ENCODE measurements at places on chromosomes 6 and 20.
A peak's percentile ranks its signal among the peaks of the same experiment; 100 is the strongest.

DNA sequence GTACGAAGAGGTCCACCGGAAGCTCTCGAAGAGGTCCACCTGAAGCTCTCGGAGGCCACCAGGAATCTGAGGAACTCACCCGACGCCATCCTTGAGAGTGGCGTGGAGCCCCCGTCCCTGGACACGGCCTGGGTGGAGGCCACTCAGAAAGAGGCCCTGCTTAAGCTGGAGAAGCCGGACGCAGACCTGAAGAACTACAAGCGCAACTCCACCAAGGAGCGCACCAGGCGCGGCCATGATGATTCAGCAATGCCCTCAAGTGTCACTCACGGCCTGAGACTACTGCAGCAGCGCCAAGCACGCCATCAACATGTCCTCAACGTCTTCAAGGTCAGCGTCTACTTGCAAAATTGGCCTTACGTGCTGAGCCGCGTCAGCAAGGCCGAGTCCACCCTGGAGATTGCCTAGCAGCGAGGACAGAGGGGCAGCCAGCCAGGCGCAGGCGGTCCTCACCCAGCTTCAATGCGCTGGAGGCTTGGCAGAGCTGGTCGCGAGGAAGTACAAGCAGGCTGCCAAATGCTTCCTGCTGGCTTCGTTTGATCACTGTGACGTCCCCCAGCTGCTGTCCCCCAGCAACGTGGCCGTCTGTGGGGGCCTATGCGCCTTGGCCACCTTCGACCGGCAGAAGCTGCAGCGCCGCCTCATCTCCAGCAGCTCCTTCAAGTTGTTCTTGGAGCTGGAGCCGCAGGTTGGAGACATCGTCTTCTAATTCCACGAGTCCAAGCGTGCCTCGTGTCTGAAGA lies 7.7 kb upstream of the GJA10 start:
- no peak for DNase-seq

GRCh38 chr6:18904681-18905080 lies 517.5 kb downstream of the RNF144B start:
- no peak for DNase-seq

- DNase-seq: no peak
Measured at GRCh38 chr6:116881236-116881635, 4.2 kb downstream of the RFX6 start.

- DNase-seq: no peak
Measured at GRCh38 chr6:53192682-53193188, 44.1 kb upstream of the GCM1 start.

GRCh38 chr6:56988145-56988544 lies 33.2 kb downstream of the BEND6 start:
- DNase-seq: no peak

- no peak for DNase-seq
Measured at GRCh38 chr20:44660581-44660980, 9.1 kb upstream of the ADA start.

- no peak for DNase-seq
Measured at GRCh38 chr20:35893942-35894341, 60.4 kb downstream of the SCAND1 start.

- no peak for DNase-seq
Measured at GRCh38 chr6:132128424-132128823, 177.3 kb upstream of the CCN2 start.

GRCh38 chr6:138544501-138544900 lies 45.2 kb upstream of the NHSL1 start:
- DNase-seq: no peak

GRCh38 chr6:11083491-11083890 lies 10.1 kb upstream of the SMIM13 start:
- no peak for DNase-seq

GRCh38 chr6:40139447-40139846 lies 205.2 kb upstream of the MOCS1 start:
- DNase-seq: no peak

GRCh38 chr20:32960849-32961731 lies 43.1 kb downstream of the SUN5 start:
- no peak for DNase-seq

GRCh38 chr6:35603326-35604202 lies 85.2 kb downstream of the FKBP5 start:
- DNase-seq: no peak

- DNase-seq: no peak
Measured at GRCh38 chr6:72238021-72238420, 351.7 kb downstream of the RIMS1 start.

DNA sequence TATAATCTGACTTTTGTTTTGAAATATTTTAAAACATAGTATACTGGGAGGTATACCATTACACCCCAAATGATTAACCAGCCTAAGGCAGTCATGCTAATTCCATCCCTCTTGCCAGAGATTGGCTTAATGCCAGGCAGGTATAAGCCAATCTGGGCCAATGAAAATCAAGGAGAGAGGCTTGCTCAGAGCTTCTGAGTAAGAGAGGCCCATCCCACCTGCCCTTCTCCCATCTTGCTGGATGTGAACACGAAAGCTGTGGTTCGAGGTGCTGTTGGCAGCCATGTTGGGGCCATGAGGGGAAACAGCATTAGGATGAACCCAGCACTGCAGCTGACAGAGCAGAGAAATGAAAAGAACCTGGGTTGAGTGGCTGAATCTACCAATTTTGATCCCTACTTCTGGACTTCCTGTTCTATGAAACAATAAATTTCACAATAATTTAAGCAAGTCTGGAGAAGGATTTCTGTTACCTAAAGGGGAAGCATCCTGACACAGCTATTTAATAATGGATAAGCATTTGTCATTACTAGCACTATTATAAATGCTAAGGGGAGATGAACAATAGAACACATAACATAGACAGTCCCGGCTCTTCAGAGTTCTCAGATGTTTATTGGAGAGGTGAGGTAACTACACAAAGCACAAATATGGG lies 152.3 kb downstream of the CDC5L start:
- DNase-seq: no peak

GRCh38 chr6:31815025-31815838 lies at the start of the genes HSPA1A and HSPA1L:
Gene HSPA1A (plus strand): TSS chr6:31815543. CDS start chr6:31815757, 214 bp downstream.
Gene HSPA1L (minus strand): TSS chr6:31815283. CDS start chr6:31811972, 3,311 bp downstream.
- DNase-seq: peak; percentile 81

DNA sequence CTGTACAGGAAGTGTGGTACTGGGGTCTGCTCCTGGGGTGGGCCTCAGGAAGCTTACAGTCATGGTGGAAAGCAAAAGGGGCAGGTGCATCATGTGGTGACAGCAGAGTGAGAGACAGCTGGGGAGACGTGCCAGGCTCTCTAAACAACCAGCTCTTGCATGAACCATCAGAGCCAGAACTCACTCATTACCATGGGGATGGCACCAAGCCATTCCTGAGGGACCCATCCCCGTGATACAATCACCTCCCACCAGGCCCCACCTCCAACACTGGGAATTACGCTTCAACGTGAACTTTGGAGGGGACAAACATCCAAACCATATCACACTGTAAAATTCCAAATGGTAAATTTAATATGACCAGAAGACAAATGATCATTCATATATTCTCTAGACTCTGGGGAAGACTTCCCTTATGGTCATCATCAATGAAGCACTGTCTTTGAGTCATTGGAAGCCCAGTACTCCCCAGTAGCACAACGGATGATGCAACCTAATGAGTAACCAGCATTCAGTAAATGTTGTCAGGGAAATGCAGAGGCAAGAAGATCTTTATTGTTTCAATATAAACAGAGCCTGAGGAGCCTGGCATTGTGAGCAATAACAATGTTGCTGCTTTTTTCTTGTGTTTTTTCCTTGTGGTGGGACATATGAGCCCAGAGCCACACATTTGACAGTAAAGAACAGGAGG lies 48.2 kb upstream of the RALY start:
- peak; percentile 50 for DNase-seq

GRCh38 chr6:138146544-138146943 lies 15.2 kb upstream of the ARFGEF3 start:
- no peak for DNase-seq

DNA sequence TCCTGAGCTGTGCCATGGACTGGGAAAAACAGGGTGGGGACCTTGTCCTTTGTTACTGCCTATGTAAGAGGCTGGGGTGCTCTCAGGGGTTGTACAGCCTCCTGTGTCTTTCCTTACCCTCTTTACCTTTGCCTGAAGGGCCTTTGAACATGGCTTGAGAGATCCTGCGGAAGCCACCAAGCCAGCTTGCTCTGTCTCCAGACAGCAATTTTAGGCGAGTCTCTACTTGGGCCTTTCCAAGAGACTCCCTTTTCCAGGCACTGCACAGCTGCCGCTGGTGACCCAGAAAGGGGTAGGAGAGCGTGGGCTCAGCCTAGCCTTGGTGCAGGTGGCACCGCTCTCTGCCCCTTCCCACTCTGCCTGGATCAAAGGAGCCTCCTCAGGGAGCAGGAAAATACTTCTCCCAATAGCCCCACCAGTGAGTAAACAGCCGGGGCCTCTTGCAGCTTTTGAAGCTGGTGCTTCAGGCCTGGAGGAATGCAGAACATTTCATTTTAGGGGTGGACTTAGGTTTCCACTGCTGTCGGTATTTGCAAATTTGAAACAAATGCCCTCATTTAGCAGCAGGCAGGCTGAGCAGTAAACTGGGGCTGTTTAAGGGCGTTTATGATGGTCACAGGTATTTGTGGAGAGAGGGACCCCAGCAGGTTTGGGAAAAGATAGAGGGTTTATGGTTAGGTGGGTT lies 13.9 kb downstream of the PTK7 start:
- no peak for DNase-seq

DNA sequence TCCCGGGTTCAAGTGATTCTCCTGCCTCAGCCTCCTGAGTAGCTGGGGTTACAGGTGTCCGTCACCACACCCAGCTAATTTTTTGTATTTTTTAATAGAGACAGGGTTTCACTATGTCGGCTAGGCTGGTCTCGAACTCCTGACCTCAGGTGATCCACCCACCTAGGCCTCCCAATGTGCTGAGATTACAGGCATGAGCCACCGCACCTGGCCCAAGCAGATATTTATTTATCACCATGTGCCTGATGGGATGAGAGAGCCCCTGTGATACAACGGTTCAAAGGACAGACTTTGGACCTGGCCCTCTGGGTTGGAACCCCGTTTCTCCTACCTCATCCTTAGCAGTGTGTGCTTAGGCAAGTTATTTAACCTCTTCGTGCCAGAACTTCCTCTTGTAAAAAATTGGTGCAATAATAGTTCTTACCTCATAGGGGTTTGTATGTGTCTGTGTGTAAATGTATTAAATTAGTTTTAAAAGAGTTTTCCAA lies 19.2 kb upstream of the STK38 start:
- DNase-seq: no peak

DNA sequence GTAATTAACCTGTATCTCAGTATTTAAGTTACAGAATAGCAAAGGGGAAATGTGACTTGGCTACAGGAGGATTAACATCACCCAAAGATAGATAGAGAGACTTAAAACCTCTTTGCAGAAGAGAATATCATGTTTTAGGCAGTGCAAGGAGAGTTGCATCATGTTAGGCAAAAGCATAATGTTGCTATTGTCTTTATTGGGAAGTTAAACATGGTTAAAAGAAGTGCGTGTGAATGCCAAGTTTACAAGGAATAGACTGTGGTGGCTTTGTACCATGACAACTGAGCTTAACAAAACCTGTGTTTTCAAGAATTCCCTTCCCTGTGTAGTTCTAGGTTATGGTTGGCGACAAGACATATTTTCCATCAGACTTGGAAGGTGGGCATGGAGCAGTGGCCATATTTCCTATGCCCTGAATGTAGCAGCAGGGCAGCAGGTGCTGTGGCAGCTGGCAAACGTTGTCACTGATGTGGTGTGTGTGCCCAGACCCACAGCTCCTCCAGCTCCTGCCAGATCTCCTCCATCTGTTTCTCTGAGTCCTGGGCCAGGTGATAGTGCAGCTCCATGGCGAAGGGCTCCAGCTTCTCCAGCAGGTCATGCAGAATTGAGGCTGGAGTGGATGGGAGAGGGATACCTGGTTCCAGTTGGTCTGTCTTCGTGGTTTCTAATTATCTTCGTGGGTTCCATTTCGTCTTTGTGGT lies 163.3 kb downstream of the QRSL1 start:
- no peak for DNase-seq

DNA sequence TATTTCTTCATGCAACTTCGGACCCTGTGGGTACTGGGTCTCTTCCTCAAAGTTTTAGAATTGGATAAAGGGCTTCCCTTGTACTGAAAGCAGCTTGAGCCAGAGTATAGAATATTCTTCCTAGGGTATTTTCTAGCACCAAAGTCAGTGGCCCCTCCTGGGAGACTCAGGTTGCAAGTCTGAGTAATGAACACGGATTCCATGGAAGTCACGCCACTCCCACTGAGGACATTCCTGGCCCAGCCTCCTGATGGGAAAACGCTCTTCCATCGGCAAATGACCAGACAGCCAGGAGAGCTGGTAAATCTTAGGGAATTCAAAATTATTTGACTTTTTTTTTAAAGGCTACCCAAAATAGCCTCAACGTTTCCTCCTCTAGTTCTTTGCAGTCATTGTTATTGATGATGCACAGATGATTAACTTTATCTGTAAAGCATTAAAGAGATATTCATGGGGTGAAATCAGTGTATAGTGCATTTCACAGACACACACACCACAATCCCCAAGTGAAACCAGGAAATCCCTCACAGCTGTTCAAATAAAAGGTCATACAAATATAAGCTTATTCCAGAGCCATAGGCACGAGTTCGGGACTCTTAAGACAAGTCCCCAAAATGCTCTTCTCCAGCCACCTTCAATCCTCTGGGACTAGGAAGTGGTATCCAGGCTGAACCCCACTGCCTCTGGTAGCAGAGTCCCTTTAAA lies 248.8 kb downstream of the SOD2 start:
- DNase-seq: no peak

DNA sequence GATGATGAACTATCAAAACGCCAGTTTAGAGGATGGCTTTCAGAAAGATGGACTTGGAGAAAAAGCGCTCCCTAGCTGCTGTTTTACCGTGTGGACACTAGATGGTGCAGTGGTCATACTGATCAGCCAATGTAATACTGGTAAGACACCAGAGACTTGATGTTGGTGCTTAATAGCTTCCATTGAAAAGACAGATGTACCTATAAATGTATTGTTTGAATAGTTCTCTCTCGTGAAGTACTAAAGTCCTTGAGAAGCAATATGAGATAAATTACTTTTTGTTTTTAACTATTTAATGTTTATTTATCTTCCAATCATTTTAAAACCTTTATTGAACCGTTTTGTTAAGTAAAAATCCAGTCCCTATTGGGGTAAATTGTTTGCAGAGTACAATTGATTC lies 63.9 kb upstream of the FUCA2 start:
- DNase-seq: peak; percentile 48

GRCh38 chr6:38387461-38387860 lies 252.3 kb downstream of the BTBD9 start:
- DNase-seq: no peak

GRCh38 chr6:121579478-121579877 lies 144.0 kb downstream of the GJA1 start:
- DNase-seq: no peak

- DNase-seq: no peak
Measured at GRCh38 chr20:8867038-8867740, 201.7 kb upstream of the PLCB4 start.
